Osteocyte (in vitro differentiated cells): ENCODE measurements at places on chromosomes 4 and X.
A peak's percentile ranks its signal among the peaks of the same experiment; 100 is the strongest.

DNA sequence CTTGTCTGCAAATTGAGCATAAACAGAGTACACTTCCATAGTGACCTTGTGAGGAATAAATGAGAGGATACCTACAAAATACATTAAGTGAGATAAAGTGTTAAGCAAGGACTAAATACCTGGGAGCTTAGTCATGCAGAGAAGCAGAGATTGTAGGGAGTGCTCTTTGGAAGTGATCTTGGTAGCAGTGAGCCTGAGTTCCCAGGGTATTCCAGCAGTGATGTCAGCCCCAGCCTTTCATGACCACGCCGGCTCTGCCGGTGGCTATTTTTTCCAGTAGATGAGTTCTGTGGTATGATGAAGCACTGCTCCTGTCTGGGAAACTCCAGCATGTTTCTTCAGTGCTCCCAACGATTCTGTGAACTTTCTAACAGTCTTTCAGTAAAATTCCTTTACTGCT is 391.5 kb upstream of the IGFBP7 start:
- H3K4me1 ChIP-seq, result no peaks in the 10 kb centered on the region
- H3K27ac ChIP-seq, result no peak overlapping the region

GRCh38 chr4:88320224-88320779 is 35.9 kb upstream of the PPM1K start:
- no peak overlapping the region for H3K27ac ChIP-seq
- no peak for DNase-seq
- peaks cover 4% of the 10 kb centered on the region for H3K4me1 ChIP-seq
- no peak overlapping the region for H3K4me3 ChIP-seq
- peaks cover 2% of the 10 kb centered on the region for H3K27me3 ChIP-seq
- no peaks in the 10 kb centered on the region for H3K36me3 ChIP-seq

GRCh38 chr4:139229534-139230039 is 50.4 kb downstream of the MGARP start:
- no peak overlapping the region for H3K27ac ChIP-seq
- no peak overlapping the region for H3K4me3 ChIP-seq
- no peaks in the 10 kb centered on the region for H3K27me3 ChIP-seq
- H3K4me1 ChIP-seq, result peaks cover 2% of the 10 kb centered on the region
- no peak for DNase-seq

- H3K36me3 ChIP-seq, result no peaks in the 10 kb centered on the region
- no peak overlapping the region for H3K4me3 ChIP-seq
- no peak for DNase-seq
- no peak overlapping the region for H3K27ac ChIP-seq
- H3K27me3 ChIP-seq, result no peaks in the 10 kb centered on the region
Measured at GRCh38 chrX:103431316-103431715, 55.0 kb downstream of the BEX3 start.

DNA sequence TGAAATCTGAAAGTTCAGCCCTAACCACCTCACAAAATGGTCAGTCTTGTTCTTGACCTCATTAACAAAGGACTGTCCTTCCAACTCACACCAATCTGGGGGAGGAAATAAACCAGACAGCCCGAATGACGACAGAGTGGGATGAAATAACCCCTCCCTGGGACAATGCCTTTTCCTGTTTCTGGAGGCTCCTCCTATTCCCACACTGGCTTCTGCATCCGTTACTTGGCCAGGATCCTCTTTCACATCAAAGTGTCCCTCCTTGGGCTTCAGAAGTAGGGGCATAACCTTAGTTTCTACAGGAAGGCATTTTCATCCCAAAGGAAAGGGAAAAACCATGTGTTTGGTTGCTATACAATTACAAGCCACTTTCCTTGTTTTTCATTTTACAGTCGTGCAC is 59.8 kb upstream of the RPL34 start:
- no peak for DNase-seq
- H3K27me3 ChIP-seq, result peaks cover under 1% of the 10 kb centered on the region
- no peak overlapping the region for H3K4me3 ChIP-seq
- no peak overlapping the region for H3K27ac ChIP-seq

- no peak overlapping the region for H3K4me3 ChIP-seq
- no peak overlapping the region for H3K27ac ChIP-seq
- no peaks in the 10 kb centered on the region for H3K36me3 ChIP-seq
- H3K4me1 ChIP-seq, result peaks cover 8% of the 10 kb centered on the region
- no peaks in the 10 kb centered on the region for H3K27me3 ChIP-seq
Measured at GRCh38 chr4:25904748-25905082, 9.3 kb upstream of the SMIM20 start.

DNA sequence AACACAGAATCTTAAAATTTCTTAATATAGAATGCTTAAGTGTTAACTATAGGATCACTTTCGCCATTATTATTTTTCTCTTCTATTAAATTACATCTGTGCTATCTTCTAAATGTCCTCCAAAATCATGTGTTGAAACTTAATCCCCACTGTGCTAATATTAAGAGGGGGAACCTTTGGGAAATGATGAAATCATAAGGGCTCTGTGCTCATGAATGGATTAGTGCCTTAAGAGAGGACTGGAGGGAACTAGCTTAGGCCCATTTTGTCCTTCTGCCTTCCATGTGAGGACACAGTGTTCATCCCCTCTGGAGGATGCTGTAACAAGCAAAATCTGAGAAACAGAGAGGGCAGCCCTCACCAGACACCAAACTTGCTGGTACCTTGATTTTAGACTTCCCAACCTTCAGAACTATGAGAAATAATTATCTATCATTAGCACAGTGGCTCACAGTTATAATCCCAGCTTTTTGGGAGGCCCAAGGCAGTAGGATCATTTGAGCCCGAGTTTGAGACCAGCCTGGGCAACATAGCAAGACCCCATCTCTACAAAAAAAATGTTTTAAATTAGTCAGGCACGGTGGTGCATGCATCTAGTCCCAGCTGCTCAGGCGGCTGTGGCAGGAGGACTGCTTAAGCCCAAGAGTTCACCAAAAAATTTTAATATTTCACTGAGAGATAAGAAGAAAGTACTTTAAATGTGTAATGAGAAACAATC is 26.3 kb downstream of the KLHL8 start:
- peaks cover 13% of the 10 kb centered on the region for H3K4me1 ChIP-seq
- no peak for DNase-seq
- H3K27me3 ChIP-seq, result no peaks in the 10 kb centered on the region
- H3K4me3 ChIP-seq, result no peak overlapping the region
- no peaks in the 10 kb centered on the region for H3K36me3 ChIP-seq
- H3K27ac ChIP-seq, result no peak overlapping the region

- H3K36me3 ChIP-seq, result no peaks in the 10 kb centered on the region
- H3K27me3 ChIP-seq, result no peaks in the 10 kb centered on the region
- no peak for DNase-seq
Measured at GRCh38 chrX:69107747-69108401, 57.4 kb downstream of the PJA1 start.

DNA sequence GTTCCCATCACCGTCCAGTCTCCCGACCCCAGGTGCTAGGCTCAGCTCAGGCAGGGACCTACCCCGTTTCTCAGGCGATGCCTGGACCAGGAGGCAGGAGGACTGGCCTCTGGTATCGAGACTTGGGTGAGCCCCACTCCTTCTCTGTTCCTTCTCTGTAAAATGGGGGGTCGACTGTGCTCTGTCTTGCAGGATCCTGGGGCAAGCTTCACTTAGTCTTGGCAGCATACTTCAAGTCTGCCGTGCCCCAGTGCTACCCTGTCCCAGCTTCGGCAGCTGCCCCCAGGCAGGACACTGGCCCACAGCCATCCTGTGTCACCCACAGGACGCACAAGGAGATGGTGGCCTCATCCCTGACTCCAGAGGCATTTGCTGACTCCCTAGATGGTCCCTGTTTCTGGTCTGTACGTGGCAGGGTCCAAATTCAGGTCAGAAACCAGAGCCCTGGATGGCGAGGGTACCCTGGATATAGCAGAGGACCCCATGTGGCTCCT is 7.0 kb upstream of the HAUS7 start:
- peaks cover 44% of the 10 kb centered on the region for H3K4me1 ChIP-seq
- peak overlapping the region; percentile 91 for H3K27ac ChIP-seq
- no peaks in the 10 kb centered on the region for H3K36me3 ChIP-seq
- H3K4me3 ChIP-seq, result no peak overlapping the region
- DNase-seq, result no peak

DNA sequence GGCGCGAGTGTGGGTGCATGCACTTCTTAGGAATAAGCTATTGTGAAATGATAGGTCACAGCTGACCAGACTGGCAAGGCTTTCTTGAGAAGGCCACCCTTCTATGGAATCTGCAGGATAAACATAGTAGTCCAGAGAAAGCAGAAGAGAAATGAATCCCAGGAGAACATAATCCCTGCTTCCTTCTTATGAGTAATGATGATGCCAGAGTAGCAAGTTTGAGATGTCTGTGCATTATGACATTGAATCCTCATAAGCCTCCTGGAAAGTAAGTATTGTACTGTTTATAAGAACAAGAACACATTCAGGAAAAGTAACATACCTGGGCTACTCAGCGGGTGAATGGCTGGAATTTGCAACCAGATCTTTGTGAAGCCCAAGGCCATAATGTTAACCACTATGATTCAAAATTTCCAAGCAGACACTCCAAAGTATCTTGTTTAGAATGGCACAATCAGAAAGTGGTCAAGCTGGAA is 272.1 kb upstream of the HS3ST1 start:
- DNase-seq, result no peak
- H3K27ac ChIP-seq, result peak overlapping the region; percentile 43
- peaks cover 42% of the 10 kb centered on the region for H3K4me1 ChIP-seq

GRCh38 chr4:7650606-7651385 is 216.1 kb upstream of the PSAPL1 start:
- no peak overlapping the region for H3K4me3 ChIP-seq
- peaks cover 14% of the 10 kb centered on the region for H3K27me3 ChIP-seq
- no peaks in the 10 kb centered on the region for H3K36me3 ChIP-seq
- no peak for DNase-seq
- peaks cover 22% of the 10 kb centered on the region for H3K4me1 ChIP-seq

- no peaks in the 10 kb centered on the region for H3K36me3 ChIP-seq
- no peak for DNase-seq
- no peak overlapping the region for H3K27ac ChIP-seq
- H3K4me1 ChIP-seq, result no peaks in the 10 kb centered on the region
- peaks cover 8% of the 10 kb centered on the region for H3K27me3 ChIP-seq
- H3K4me3 ChIP-seq, result no peak overlapping the region
Measured at GRCh38 chr4:75025431-75025830, 92.5 kb downstream of the PARM1 start.

- no peak overlapping the region for H3K27ac ChIP-seq
- no peak for DNase-seq
- H3K4me3 ChIP-seq, result no peak overlapping the region
Measured at GRCh38 chr4:165055601-165056000, 1.9 kb downstream of the TRIM75 start.

DNA sequence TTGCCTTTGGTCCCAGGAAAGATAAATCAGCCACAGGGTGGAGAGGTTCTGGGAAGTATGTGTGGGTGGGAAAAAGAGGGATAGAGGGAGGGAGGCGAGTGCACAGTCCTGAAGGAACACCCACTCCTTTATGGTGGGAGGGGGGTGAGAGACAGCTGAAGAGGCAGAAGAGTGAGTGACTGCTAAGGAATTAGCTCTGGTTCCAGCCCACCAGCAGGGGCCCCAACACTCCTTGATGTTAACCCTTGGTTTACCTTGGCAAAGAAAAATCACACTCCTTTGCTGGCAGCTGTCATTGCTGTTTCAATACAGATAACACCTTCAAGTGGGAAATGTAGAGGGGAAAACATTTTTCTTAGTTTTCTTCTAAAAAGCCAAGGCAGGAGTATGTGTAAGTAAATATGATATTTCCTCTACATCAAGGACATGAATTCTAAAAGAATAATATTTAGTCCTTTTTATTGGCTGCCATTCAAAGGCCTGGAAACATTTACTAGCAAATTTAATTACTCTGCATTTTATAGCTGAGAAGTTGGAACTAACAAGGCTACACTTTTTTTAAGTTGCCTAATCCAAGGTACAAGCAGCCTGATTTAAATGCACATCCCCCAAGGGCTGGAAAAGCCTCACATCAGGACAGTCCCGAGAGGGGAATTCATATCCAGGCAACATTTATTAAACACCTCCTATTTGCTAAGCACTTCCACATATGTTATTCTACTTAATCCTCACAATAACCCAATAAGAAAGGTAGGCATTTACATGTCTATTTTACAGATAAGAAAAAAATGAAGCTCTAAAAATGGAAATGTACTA is 81.7 kb downstream of the HS6ST2 start:
- no peak overlapping the region for H3K4me3 ChIP-seq
- no peaks in the 10 kb centered on the region for H3K27me3 ChIP-seq
- H3K36me3 ChIP-seq, result no peaks in the 10 kb centered on the region
- H3K4me1 ChIP-seq, result peaks cover 27% of the 10 kb centered on the region

DNA sequence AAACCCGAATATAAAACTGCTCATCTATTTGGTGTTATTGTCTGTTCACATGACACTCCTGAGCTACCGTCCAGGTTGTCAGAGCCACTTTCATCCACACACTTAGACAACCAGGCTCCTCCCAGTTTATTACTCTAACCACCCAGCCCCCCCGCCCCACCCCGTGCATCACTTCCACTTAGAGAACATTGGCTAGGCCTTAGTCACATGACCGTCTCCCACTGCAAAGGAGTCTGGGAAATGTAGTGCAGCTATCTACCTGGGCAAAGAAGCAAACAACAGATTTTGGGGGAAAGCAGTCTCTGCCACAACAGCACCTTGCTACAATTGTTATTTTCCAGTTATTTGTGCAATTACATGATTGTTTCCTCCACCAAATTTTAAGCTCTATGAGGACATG is 57.6 kb upstream of the RBPJ start:
- H3K27ac ChIP-seq, result no peak overlapping the region
- DNase-seq, result no peak
- H3K36me3 ChIP-seq, result no peaks in the 10 kb centered on the region
- H3K4me3 ChIP-seq, result no peak overlapping the region
- H3K4me1 ChIP-seq, result no peaks in the 10 kb centered on the region
- peaks cover 20% of the 10 kb centered on the region for H3K27me3 ChIP-seq

GRCh38 chr4:169351872-169352271 is 81.1 kb upstream of the SH3RF1 start:
- H3K27ac ChIP-seq, result no peak overlapping the region
- H3K4me1 ChIP-seq, result no peaks in the 10 kb centered on the region
- H3K36me3 ChIP-seq, result no peaks in the 10 kb centered on the region
- no peaks in the 10 kb centered on the region for H3K27me3 ChIP-seq

DNA sequence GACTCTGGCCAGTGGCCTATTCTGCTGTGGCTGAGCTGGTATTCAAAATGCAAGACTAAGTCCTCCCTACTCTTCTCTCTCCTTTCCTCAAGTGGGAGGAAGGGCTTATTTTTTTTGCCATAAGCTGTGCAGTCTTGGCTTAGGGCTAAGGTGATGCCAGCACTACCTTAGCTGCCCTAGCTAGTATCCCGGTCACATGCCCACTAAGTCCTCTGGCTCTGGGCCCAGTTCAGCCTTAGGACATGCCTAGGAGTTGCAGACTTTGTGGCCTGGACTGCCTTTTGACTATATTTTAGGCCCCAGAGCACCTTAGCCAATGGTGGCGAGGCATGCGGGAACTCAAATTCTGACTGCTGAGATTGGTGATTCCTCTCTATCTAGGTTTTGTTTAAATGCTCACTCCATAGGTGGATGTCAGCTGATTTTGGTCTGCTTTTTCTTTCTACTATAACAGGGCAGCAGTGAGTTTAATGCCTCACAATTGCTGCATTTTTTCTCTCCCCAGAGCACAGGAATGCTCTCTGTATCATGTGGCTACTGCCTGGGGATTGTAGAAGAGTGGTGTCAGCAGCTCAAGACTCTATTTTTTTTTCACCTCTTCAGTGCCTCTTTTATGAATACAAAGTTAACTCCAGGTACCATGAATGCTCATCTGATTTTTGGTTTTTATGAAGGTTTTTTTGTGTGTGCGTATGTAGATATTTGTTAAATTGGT is 472.9 kb upstream of the GRID2 start:
- no peak for DNase-seq
- H3K4me1 ChIP-seq, result no peaks in the 10 kb centered on the region
- no peaks in the 10 kb centered on the region for H3K36me3 ChIP-seq
- no peak overlapping the region for H3K27ac ChIP-seq
